ENCODE measurements at places on chromosomes 3 and 15.

DNA sequence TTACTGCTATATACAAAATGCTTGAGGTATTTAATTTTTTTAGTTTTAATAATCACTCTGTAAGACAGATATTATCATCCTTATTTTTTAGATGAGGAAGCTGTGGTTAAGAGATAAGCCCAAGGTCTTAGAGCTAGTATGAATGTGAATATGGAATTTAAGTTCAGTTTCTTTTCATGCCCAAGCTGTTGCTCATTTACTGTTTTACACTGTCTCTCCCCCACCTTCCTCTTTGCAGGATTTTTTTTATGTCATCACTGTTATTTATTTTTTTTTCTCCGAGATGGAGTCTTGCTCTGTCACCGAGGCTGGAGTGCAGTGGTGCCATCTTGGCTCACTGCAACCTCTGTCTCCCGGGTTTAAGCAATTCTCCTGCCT lies 22.5 kb downstream of the MAP2K5 start:
- DNase-seq = no peak

- DNase-seq = no peak
These were observed 40.4 kb downstream of the DNAJB8 start for GRCh38 chr3:128426128-128426921.

DNA sequence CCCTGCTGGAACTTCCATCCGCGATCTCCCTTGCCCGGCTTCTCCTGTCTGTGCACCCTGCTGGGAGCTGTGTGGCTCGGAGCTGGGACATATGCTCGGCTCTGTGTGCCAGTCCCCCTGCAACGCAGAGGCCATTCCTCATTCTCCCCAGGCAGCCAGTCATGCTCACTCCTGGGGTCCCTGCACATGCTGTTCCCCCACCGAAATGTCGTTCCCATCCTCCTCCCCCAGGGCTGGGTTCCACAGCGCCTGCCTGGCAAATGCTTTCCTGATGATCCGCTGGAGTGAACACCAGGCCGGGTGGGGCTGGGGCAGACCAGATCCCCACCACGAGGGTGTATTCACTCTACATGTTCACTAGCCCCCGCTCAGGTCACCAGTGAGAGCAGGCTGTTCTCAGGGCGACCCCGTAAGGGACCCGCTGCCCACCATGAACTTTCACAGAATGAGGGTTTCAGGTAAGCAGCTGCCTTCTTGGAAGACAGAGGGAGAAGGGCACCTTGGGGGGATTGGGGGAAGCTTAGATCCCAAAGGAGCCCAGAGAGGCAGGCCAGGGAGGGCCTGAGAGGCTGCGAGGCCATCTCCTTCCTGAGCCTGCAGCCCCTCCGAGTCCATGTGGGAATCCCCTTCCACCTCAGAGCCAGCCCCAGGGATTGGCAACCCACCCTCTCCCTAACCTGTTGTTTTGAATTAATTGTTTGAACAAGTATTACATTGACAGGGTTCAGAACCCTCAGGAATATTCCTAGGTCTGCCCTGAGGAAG lies 88.7 kb upstream of the IQSEC1 start:
- DNase-seq = no peak

DNA sequence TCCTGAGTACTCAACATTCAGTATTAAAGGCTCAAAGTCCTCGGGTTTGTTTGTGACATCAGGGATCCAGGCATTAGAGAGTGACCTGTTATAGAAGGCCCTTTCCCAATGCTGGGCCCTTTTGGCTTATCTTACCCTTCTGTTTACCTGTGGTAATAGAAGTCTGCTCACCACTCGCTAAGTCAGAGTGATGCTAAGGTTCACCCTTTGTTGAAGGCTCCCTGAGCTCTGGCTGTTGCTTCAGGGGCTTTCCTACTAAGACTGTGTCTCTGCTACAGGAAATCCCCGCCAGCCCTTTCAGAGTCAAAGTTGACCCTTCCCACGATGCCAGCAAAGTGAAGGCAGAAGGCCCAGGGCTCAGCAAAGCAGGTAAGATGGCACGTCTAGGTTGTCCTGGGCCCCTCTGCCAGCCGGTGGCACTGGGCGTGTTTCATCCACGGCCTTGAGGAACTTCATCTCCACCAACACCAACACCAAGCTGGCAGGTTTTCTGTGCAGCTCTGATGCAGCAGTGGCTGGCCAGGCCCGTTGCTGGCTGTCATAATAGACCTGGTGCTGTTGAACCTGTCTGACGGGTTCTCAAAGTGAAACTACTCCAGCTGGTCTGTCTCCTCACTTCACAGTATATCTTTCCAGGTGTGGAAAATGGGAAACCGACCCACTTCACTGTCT lies 99.1 kb downstream of the DNASE1L3 start:
- no peak for DNase-seq

GRCh38 chr3:39502838-39503145 lies 35.3 kb downstream of the MOBP start:
- no peak for DNase-seq

- DNase-seq = no peak
These were observed 12.1 kb upstream of the MAGI1 start for GRCh38 chr3:66050821-66051220.

- DNase-seq = no peak
These were observed 19.6 kb downstream of the ABI3BP start for GRCh38 chr3:100973594-100973993.

DNA sequence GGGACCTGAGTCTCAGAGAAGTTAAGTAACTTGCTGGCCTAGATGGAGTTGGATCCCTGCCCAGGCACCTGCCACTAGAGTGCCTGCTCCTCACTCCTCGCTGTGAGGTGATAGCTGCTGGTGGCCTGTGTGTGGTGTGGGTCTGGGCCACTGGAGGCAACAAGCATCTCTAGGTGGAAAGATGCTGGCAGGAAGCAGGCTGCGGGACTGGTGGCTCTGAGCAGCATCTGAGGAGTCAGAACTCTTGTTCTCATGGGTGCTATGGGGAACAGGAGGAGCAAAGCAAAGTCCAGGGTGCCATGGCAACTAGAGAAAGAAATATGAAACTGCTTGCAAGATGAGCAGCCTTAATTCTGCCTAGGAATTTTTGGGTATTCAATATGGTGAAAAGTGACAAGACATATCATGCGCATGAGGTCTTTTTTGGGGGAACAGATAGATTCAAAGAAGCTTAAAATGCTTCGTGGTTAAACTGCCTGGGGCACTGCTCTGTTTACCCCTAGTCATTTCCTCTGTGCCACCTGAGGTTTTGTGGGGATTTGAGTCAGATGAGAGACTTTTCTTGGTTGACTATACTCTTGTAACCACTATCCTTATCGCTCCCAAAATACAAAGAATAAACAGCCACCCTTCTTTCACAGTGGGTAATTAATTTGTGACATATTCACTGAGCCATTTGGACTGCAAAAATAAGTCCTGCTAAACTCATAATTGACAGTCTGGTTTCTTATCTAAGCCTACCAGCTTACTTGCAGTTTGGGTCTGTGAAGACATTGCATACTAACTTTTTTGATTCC lies 50.3 kb downstream of the MED12L start:
- no peak for DNase-seq

DNA sequence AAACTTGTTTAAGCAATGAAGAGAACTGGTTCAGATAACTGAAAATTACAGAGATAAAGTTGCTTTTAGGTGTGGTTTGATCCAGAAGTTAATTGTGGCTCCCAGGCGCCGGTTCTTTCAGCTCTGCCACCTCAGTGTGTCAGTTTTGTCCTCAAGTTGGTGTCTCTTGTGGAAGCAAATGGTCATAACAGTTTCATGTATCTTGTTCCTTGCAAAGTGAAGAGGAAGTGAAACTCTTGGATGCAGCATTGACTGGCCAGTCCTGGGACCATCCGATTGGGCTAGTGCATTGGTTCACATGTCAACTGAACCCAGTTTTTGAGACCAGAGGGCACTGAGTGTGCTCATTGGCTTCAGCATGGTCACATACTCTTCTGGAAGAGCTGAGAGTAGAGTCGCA lies 181.4 kb upstream of the GRM7 start:
- DNase-seq = no peak

DNA sequence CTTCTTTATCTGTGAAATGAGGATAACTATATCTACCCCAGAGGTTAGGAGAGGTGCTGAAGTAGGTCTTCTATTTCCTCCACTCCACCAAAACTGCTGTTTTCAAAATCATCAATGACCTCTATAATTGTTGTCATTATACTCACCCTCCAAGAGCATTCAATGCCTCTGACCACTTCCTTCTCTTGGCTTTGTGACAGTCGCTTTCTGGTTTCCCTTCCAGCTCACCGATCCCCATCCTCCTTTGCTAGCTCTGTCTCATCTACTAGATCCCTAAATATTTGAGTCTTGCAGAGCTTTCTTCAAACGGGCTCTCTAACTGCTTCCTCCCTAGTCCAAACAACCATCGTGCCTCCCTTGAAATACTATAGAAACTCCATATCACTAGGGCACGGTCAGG lies 153.5 kb downstream of the RPLP1 start:
- DNase-seq = no peak

DNA sequence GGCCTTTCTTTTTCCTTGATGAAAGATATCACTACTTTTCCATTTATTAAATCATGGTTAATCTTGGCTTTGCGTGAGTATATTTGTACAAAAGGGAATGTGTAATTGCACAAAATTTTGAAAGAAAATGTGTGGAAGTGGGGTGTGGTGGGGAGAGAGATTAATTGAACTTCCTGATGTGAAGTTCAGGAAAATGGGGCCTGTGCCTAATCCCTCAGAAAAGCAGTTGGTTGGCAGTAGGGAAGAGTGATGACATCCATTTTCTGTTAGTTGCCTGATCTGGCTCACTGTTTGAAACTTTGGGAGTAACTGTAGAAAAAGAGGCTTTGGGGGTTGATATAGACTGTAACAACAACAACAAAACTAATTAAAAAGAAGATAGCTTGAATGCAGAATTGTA lies 10.8 kb upstream of the IL20RB start:
- no peak for DNase-seq

DNA sequence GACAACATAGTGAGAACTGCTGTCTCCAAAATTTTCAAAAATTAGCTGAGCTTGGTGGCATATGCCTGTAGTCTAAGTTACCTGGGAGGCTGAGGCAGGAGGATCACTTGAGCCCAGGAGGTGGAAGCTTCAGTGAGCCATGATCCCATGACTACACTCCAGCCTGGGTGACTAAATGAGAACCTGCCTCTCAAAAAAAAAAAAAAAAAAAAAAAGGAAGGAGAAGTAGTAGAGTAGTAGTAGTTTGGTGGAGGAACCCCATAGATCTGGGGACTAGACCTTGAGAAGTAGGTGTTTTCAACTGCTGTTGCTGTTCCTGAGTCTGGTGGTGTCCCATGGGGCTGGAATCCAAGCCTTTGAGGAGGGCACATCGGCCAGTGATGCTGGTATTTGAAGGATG lies 38.4 kb upstream of the UBE2E2 start:
- no peak for DNase-seq

DNA sequence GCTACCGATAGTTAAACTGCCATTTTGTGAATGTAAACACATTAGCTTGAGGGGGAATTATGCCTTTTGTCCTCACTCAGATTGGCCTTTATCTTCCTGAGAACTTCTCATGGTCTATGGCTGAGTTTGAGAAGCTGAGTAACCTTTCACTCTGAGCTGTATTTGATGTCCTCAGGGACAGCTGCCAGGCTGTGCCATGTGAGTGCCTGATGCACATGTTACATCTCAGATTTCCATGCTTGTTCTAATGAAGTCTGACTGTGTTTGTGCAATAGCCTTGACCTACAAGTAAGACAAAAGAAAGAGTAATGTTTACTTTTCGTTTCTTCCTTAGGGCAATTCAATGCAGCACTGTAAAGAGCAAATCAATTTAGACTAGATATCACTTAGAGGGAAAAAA lies 44.1 kb upstream of the ARL6 start:
- DNase-seq = no peak

DNA sequence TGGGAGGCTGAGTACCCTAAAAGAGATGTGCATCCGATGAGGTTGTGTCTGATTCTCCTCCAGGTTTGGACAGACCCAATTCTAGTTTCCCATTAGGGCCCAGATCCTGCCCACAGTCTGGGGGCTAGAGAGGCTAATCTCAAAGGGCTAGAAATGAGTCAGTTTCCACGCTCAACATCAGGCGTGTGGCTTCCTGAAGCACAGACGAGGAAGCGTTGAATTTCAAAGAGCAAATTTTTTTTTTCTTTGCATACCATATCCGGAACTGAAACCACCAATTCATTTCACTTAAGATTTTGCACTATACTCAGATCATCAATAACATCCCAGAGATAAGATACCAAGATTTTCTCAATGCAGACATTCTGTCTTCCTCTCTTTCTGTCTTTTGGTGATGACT lies 173.8 kb upstream of the BCL6 start:
- DNase-seq = no peak

- no peak for DNase-seq
These were observed 132.7 kb upstream of the RGMA start for GRCh38 chr15:93221759-93222158.

GRCh38 chr3:142445816-142446254 lies 2.0 kb downstream of the XRN1 start:
- DNase-seq = no peak

DNA sequence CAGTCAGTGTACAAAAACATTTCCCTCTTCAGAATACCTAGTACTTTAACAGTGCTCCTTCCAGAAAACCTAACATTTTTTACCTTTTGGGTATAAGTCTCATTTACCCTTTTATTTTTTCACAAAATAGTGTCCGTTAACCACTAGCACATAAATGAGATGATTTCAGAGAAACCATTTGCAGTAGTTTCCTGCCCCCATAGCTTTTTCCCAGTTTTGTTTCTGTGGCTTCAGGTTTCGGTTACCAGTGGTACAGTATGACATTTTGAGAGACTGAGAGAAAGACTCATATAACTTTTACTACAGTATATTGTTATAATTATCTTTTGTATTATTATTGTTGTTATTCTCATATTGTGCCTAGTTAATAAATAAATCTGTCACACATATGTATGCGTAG lies 6.2 kb upstream of the RBMS3 start:
- DNase-seq = no peak

DNA sequence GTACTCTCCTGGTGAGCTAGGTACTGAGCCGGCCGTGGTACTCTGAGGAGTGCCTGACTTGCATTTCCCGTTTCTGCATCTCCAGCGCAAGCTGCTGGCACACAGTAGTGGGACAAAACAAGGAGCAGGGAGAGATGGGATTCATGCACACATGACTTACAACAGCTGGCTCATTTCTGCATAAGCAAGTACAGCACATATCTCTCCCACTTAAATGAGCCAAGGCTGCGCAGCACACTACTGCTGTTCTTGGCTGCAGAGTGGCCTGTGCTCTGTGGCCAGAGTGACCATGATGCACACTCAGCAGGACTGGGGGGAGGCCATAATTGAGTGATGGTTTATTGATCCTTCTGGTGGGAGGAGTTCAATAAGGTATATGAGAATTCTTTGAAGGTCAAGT lies 59.2 kb upstream of the ABHD17C start:
- no peak for DNase-seq

GRCh38 chr15:71057581-71057980 lies 57.7 kb upstream of the THSD4 start:
- DNase-seq = no peak

- no peak for DNase-seq
These were observed 30.1 kb downstream of the GPR15 start for GRCh38 chr3:98561727-98562521.

GRCh38 chr3:100981164-100981911 lies 11.9 kb downstream of the ABI3BP start:
- DNase-seq = no peak

- DNase-seq = no peak
These were observed 185.2 kb downstream of the ANXA2 start for GRCh38 chr15:60212536-60212935.

Measured in esophagus squamous epithelium (tissue), 5 donors.